ENCODE measurements at places on chromosomes 4 and X. TPM values are rescaled to one million over a fixed set of nuclear protein-coding genes. Genes with fewer than 3 reads are reported as not detected.

- no peak for DNase-seq
Measured at GRCh38 chr4:92760433-92760832, 456.7 kb downstream of the GRID2 start.

GRCh38 chr4:81519856-81520255 is 48.1 kb upstream of the RASGEF1B start:
- no peak for DNase-seq

- DNase-seq: no peak
Measured at GRCh38 chr4:148376151-148376550, 66.1 kb downstream of the NR3C2 start.

- DNase-seq: no peak
Measured at GRCh38 chrX:10107483-10107882, 49.3 kb upstream of the CLCN4 start.

Gene RPGR
- total RNA-seq: 21.6 TPM

GRCh38 chrX:75067931-75068330 is 88.2 kb downstream of the ABCB7 start:
- DNase-seq: no peak

- no peak for DNase-seq
Measured at GRCh38 chr4:8886612-8887406, 15.2 kb upstream of the HMX1 start.

Measured in OCI-LY7 (cell line).